ENCODE measurements at places on chromosomes 5 and 9. TPM values are rescaled to one million over a fixed set of nuclear protein-coding genes. Genes with fewer than 3 reads are reported as not detected.

DNA sequence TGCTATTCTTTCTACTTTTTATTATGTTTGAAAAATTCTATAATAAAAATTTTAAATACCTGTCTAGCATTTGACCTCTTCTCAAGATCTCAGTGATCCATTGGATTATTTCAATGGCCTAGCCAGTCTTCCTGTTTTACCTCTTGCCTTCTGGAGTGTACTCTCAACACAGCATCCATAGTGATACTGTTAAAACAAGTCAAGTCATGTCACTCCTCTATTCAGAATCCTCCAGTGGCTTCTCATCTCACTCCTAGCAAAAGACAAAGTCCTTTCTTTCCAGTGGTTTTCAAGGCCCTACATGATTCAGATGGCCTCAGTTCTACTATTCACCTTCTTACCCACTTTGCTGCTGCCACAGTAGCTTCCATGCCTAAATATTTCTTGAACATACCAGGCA lies 1.8 kb downstream of the MARVELD2 start:
- no peak for DNase-seq

Gene STKLD1
- polyA plus RNA-seq = 3.4 TPM

GRCh38 chr9:14248149-14248548 lies 65.8 kb downstream of the NFIB start:
- no peak for DNase-seq

Gene PRLR
- 2.8 TPM for polyA plus RNA-seq

Gene ORM2
- polyA plus RNA-seq = 1.1 TPM

- DNase-seq = no peak
Measured at GRCh38 chr9:93303806-93304573, 120.1 kb downstream of the WNK2 start.

Gene HK3
- polyA plus RNA-seq = 1.0 TPM

DNA sequence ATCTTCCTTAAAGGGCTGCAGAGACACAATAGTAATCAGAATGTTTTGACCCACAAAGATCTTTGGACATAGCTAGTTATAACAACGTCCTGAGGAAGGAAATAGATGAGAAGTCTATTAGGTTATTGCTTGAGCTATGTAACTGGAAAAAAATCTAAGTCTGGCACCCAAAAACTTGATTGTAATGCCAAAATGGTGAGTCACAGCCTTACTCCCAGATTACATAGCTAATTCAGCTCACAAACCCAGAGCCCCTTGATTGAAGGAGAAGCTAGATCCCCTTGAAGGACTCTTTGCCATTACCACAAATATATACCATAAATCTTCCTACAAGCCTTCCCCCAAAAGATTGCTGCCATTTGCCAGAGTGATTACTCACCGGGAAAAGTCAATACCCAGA lies 341.8 kb upstream of the KIF2A start:
- DNase-seq = no peak

Gene SNX18
- polyA plus RNA-seq = 18.4 TPM

Gene ADAMTS16
- 0.58 TPM for polyA plus RNA-seq

Gene C9orf152
- polyA plus RNA-seq = 10.3 TPM

DNA sequence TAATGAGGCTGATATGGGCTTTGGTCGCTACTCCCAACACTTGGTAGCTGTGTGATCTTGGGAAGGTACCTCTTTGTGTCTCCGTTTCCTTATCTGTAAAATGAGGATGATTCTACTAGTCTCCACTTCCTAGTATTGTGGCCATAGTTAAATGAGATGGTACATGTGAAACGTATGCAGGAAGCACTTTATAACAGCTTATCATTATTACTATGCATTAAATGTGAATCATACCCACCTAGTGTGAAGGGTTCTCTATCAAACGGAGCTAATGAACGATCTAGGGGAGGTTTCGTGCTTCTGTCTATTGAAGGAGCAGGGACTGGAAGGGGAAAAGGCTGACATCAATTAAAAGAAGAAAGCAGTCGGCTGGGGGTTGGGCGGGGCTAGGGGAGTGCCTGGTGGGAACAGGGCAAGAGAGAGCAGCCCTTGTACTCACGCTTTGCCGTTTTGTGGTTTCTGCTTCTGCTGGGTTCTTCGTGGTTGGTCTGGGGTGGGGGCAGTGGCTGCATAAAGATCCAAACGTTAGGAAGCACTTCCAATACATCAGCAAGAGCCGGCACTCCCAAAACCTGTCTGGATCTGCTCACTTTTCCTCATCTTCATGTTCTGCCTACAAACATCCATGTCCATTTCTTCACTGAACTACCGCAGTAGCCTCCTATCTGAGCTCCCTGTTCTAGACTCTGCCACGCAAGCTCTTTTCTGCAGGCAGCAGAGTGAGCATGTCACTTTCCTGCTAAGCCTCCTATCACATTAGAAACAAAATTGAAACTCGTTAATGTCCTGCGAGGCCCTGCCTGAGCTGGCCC lies 30.8 kb downstream of the LCP2 start:
- no peak for DNase-seq

- no peak for DNase-seq
Measured at GRCh38 chr9:120402741-120403542, 177.0 kb downstream of the CDK5RAP2 start.

DNA sequence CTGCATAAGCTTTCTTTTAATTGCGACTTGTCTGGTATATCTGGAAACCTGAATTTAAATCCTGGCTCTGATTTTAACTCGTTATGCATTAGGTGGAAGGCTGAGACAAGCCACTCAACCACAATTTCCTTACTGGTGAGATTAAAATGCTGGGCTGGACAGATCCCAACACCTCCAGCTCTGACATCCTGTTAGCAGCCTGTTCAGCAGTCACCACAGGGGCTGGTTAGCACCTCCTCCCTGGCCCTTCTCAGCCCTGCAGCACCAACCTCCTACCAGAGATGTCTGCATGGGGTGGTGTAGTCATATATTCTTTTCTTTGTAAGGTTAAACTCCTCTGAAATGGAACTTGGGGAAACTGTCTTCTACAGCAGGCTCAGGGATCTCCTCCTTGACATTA lies 156.5 kb upstream of the NFIL3 start:
- DNase-seq = no peak

DNA sequence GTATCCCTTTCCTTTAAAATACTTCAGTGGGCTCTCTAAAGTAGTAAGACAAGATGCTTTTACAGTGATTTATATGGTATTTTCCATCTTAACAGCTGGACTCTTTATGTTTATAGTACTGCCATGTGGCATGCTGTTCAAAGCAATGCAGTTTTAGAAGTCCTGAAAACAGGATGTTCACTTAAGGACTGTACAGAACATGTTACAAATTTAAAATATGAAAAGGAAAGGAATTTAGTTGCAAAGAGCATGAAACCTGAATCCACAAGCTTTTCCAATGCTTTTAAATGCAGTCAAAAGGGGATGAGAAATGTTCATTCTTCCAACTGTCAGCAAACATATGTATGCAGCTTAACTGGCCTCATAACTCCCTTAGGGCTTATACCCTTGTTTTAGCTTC lies 580.2 kb downstream of the EFNA5 start:
- DNase-seq = no peak

Gene TYRP1
- 5.5 TPM for polyA plus RNA-seq

DNA sequence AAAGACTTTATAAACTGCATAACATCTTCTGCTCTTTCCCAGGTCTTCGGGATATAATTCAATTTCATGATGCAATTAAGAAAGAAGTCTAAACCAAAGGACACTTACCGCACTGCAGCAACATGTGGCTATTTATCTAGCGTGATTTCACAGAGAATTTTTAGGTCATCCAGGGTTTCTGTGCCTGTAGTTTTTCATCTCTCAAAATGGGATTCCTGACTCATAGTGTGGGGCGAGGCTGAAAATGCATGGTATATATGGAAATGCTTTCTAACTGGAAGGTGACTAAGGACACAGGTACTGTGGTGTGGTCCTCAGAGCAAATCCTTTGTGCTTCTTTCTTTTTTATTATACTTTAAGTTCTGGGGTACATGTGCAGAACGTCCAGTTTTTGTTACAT lies 557.7 kb upstream of the KLF4 start:
- no peak for DNase-seq

Gene FOXI1
- not detected for polyA plus RNA-seq

DNA sequence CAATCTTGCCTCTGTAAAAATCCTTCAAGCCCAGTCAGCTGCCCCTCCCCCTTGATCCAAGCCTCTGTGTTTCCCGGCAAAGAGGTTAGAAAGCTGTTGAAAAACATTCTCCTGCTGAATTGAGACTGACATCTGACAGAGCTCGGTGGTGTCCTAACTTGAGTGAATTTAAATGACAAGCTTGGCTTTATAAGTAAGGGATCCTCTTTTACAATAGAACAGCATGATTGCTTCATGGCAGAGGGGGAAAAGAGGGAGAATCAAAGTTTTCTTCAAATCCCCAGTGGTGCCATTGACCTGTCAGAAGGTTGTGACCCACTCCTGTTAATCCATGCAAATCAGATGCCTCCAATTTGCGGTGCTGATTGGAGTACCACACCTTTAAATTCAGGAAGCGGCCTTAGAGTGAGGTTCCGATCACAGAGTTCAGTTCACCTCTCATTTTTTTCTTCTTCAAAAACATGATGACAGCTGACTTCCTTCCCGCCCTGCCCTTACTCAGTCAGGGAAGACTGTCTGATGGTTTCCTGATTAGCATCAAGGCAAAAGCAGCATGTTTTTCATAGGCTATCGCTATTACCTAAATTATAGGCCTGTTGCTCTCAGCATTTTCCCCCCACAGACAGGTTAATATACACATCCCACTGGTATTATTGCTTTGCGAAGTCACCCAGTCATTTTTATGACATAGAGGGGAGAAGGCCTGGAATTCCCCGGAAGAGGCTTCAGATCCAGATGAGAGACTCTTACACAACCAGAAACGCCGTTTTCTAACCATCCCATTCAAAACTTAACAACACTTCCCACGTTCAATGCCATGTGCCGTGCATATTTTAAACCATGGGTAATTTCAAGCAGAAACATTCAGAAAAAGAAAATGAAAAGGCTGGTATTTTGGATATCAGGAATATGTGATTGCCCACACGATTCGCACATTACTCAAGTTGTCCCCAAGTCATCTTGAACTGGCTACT lies 141.4 kb downstream of the EBF1 start:
- DNase-seq = no peak

DNA sequence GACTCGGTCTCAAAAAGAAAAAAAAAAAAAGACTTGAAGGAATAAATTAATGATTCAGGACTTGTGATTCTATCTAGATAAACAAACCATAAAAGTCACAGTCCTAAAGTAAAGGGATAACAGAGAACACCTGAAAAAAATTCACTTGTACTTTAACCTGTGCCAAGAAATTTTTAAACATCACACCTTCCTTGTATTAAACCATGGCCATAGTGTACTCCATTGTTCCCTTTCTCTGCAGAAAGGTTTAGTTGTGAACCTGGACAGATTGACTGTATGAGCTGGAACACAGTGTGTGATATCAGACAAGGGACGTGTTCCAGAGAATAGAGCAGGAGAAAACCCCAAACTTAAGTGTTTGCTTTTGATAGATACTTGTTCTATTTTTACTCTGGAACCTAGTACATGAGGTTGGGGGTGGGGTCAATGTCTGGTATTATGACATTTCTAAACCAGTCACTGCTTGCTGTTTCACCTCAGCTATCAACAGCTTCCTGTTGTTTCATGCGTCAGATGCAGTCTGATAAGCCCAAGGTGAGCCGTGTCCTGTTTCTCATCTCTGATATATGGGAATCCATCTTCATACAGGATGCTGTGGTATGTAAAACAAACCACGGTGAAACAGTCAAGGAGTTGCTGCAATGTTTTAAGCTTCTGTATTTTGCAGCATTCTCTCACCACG lies 62.5 kb upstream of the ITGA1 start:
- no peak for DNase-seq

- DNase-seq = no peak
Measured at GRCh38 chr5:40376566-40376965, 303.1 kb upstream of the PTGER4 start.

Gene FOXD4L6
- polyA plus RNA-seq = 0.23 TPM

Data from right lung (tissue), 10 donors.